Activated T-helper 2 cell treated with anti-CD3 and anti-CD28 coated beads, Interferon-gamma antibody, Interleukin-2, Interleukin-4, amounts not matched to agents 10 μg/mL and 5 μg/mL and 100 μg/mL, durations not matched to agents 14 hours and 24 hours and 36 hours (primary cell): ENCODE measurements at places on chromosomes 16 and 17. TPM values are rescaled to one million over a fixed set of nuclear protein-coding genes. Genes with fewer than 3 reads are reported as not detected.
A peak's percentile ranks its signal among the peaks of the same experiment; 100 is the strongest.

- DNase-seq: no peak
Observed at GRCh38 chr17:76866774-76867577, 1.2 kb upstream of the MGAT5B start.

DNA sequence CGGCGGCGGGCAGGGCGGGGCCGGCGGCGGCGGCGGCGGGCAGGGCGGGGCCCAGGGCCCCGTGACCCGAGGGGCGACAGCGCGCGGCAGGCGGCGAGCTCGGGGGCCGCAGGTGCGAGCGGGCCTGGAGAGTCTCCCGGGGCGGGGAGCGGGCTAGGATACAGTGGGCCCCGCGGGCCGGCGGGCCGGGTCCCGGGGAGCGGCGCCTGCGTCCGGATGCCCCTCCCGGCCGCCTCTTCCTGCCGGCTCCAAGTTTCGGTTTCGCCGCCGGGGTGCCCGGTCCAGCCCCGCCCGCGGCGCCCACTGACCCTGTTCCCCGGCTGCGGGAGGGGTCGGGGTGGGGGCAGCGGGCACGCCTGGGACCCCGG is at the start of gene RNF213:
Gene RNF213 (plus strand): TSS at position 62 of the 368 bp plus-strand sequence. CDS start 2,830 bp downstream, outside the sequence.
- DNase-seq: peak; percentile 70

GRCh38 chr17:2647957-2648356 is 54.5 kb downstream of the PAFAH1B1 start:
- DNase-seq: no peak

- no peak for DNase-seq
Observed at GRCh38 chr16:16983582-16983981, 487.2 kb downstream of the XYLT1 start.

Gene NDUFB10
- 132 TPM in 2 replicates for total RNA-seq

Gene FOXO3B
- 5.7 and 6.3 TPM in 2 replicates for total RNA-seq

GRCh38 chr17:39759204-39759603 is 21.5 kb downstream of the GRB7 start:
- DNase-seq: no peak

Gene RAB26
- total RNA-seq: 0.46 and 0.59 TPM in 2 replicates

Gene ST6GALNAC2
- 0.41 TPM in 1 of 2 replicates, not detected in the other for total RNA-seq

DNA sequence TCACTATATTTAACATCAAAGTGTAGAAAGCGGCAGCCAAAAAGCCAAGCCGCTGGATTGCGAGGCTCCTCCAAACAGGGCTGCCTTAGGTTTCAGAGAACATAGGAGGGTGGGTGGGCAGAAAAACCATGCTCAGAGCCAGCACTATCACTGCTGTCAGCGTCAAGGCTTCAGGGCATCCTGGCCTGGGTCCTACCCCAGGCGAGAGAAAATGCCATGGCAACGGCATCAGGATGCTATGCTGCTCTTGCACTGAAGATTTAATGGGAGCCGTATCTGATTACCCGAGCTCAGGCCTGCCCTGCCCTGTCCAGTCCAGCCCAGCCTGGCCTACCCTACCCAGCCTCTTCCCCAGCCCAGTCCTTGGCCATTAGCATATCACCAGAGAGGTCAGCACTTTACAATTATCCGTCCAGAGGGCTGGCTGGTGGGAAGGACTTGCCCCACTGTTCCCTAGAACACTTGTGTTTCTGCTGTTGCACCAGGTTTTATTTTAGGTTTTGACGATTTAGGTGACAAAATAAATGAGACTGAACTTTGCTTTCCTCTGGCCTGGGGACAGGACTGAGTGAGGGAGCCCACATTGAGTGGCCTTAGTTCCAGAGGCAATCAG is 61.1 kb downstream of the TOM1L2 start:
- DNase-seq: no peak
